ENCODE measurements at places on chromosomes 1 and 21.

DNA sequence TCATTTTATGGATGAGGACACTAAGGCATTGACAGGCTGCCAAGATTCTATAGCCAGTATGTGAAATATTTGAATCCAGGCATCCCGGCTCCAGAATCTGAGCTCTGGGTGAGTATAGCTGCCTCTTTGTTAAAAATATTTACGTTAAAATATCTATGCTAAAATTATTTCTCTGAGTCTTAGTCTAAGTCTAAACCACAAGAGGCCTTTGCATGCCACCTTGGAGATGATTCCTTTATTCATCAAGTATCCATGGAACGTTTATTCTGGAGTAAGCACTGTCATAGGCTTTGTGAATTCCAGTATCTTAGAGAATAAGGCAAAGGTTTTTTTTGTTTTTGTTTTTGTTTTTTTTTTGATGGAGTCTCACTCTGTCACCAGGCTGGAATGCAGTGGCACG is 116.4 kb downstream of the GREM2 start:
- DNase-seq, result no peak

- DNase-seq, result no peak
Measured at GRCh38 chr1:112643080-112643479, 23.4 kb downstream of the CAPZA1 start.

DNA sequence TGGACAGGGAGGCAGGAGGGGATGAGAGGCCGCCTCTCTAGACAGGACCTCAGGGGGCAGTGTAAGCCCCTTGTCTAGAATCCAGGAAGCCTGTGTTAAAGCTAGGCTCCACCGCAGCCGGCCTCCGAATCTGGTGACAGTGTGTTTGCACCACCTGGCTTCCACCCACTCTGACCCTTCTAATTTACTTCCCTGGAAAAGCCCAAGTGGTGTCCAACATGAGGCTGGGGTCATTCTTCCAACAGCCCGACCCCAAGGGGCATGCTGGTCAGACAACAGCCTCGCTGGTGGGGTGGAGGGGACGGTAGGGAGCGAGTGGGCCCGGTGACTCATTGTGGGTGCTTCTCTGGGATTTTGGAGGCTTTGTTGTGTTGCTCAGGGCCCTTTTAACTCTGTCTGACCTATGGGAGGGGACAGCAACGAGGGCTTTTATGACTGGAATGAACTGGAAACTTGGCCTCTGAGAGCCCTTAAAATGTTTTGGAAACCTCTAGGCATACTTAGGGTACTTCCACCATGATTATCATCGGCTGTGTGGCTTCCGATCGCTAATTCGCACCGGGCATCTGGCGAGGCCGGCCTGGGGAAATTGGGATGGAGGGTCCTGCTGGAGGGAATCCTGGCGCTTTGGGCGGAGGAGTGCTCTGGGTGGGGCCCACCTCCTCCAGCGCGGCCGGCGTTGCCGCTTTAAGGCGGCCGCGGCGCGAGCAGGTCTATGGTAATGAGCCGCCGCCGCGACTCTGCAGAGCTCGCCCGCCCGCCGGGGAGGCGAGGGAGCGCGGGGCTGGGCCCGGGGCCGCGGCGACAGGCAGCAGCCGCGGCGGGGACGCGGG is at the start of gene CELSR2:
CELSR2 (plus strand) TSS at position 743 of the 833 bp plus-strand sequence. CDS start 541 bp downstream, outside the sequence.
- DNase-seq, result peak; percentile 60

DNA sequence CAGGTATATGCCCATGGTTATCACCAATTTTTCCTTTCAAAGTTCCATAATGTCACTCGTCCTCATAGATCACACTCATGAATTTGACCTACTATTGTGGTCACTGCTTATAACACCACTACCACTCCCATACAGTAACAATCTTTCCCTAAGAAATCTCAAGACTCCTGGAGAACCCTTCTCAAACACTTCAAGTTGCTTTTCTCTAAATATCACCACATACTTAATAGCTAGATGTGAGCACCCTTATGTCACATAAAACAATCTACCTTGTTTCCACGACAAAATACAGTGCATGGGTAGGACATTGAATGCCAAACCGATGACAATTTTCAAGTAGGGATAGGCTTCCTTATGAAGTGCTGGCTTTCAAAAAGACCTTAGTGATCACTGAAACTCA is 104.5 kb downstream of the LRRC53 start:
- DNase-seq, result no peak

DNA sequence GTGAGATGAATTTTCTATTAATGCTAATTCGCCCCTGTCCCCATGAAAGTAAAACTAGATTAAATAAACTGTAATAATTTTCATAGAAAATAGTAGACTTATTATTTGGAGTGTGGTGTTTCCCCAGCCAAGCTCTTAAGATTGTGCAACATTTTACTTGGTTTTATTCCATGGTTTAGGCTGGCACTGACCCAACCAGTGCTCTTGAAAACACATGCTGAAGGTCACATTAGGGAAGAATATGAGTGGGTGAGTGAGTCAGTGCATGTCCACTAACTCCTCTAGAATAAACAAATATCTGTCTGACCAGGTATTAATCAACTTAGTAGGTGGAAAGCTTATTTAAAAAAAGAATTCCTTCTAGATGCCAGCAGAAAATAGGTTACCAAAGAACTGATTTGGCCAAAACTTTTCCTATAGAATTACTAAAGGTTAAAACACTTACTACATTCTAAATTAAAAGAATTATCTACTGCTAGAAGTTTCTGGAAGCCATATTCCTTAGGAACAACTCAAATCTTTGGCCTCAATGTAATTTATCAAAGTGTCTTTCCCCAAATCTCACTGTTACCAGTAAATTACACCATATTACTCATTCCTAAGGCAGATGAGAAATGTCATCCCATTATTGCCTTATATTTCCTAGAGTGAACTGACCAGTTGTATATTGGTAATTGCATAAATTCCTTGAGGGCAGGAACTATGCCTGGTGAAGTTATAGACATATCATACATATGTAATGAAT is 89.7 kb upstream of the RGS1 start:
- no peak for DNase-seq

DNA sequence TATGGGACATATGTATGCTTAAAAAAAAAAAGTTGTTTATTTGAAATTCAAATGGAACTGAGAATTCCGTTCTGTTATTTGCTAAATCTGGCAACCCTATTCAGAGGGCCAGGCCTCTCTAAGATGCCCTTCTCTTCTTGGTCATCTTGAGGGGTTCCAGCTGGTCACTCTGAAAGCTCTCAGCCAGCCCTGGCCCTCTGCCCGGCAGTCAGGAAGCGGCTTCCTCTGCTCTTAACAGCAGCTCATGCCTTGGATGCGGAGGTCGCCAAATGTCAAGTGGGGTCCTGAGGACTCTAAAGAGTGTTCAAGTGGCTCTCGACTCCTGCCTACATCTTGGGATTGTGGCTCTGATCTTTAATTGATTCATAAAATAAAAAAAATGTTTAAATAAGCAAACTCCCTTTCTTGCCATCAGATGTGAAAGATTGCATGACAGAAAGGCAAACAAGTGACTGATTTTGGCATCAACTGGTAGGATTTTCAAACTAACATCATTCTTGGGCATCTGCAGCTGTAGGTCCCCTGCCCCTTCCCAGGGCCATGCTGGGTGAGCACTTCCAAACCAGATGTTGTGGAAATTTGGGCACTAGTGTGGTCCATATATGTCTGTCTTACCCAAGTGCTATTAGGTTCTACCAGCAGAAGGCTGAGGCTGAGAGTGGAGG is 130.8 kb downstream of the PRDM2 start:
- no peak for DNase-seq

DNA sequence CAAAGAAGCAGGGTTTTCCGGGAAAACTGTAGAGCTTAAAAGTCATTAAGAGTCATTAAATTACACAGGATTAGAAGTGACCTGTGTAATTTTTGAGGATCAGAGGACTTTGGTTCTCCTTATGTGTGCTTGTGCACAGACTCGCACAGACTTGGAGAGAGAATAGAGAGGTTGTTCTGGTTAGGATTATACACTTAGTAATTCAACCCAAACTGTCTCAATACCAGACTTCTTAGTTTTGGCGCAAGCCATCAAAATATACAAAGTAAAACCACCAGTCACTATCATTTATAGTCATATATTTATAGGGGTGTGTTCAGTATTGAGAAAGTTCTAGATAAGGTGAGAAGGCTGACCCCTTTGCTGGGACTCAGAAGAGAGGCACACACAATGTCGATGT is 112.3 kb downstream of the HLX start:
- DNase-seq, result no peak

DNA sequence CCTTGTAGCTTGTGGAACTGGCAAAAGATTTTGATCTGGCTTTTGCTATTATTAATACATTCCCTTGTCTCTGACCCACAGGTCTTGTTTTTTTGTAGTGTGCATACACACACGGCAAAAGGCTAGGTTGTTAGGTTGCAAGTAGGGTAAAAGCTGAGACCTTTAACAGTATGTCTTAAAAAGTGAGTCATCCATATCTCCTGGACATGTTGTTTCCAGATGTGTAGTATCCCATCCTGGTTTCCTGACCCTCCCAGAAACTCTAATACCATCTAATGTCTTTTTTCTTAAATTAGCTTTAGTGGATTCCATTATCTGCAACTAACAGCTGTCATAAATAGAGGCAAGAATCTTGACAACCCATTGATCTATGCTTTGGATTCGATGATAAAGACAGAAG is 14.7 kb downstream of the OVGP1 start:
- no peak for DNase-seq

DNA sequence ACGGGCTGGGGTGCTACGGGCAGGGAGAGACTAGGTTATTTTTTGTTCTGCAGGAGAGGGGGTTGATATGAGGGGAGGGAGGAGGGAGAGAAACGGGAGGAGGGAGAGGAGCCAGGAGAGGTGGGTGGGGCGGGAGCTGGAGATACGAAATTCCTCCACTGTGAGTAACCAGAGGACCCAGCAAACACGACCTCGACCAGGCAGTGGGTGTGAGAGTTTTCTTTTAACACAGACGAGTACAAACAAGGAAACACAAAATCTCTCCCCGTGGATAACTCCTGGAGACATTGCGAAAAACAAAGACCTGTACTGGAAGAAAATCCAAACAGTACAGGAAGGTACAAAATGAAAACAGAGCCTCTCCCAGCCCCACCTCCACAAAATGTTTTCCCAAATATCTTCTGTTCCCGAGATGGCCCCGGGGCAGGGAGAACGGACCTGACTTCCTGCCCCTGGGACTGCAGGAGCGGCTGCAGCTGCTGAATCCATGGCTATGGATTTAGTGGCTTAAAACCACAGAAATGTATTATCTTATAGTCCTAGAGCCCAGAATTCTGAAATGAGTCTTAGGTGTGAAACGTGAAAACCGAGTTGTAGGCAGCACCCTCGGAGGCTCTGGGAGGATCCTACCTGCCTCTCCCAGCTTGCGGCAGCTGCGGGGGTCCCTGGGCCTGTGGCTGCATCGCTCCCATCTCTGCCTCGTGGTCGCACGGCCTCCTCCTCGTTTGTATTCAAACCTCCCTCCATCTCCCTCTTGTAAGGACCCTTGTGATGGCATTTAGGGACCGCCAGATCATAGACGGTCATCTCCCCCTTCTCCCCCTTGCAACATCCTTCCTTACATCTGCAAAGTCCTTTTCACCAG is 82.2 kb downstream of the RIPK4 start:
- DNase-seq, result no peak

DNA sequence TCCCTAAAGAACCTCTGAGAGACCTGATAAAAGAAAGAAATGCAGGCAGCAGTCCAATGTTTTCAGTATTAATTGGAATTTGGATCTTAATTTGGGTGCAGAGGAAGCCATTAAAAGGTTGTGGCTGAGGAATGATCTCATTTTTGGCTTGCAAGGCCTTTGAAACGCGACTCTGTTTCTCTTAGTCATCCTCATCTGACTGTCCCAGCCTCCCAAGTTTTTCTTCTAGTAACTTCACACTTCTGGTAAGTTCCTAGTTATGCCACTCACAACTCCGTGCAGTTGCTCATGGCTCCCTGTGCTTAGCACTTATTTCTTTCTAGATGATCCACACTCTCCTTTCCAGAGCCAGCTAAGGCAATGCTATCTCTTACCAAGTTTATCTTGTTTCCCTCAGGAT is 147.4 kb upstream of the USP24 start:
- DNase-seq, result no peak

- DNase-seq, result no peak
Measured at GRCh38 chr21:32137266-32137665, 141.6 kb downstream of the MIS18A start.

GRCh38 chr1:78210175-78210574 is 164.4 kb downstream of the GIPC2 start:
- no peak for DNase-seq

DNA sequence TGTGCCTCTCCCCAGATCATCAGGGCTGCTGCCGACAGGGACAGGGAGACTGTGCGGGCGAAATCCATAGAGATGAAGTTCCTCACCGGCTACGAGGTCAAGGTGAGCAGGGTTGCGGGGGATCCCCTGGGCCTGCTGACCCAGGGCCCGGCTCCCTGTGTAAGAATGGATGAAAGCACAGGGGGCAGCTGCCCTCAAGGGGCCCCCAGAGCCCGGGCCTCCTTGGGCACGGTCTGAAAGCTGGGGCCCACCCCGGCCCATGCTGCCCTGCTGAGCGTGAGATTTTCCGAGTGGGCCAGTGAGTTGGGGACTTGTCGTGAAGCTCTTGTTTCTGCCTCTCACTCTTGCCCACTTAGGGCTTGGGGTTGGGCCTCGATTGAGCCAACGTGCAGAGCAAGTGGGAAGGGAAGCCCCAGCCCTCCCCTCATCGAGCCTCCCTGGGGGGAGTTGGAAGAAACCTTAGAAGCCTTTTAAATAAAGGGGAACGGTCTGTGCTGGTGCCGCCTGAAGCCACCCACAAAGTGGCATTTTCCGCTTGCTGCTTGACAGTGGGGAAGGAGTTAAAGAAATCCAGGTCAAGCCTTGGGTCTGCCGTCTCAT is 45.2 kb downstream of the COQ8A start:
- no peak for DNase-seq

DNA sequence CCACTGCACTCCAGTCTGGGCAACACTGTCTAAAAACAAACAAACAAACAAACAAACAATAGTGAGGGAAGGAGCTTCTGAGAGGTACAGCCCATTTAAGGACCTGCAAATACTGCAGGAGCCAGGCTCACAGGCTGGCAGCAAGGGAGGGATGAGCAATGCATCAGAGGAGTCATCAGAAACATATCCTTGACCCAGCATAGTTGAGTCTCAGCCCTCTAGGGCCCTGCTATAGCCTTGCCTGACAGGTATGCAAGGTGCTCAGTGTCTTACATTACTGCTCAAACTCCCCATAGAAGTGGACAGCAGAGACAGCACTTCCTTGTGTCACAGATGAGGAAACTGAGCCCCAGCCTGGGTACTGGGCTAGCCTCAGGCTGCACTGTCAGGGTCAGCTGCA is 7.3 kb upstream of the TTC4 start:
- DNase-seq, result no peak

- no peak for DNase-seq
Measured at GRCh38 chr1:112855152-112855828, 100.7 kb downstream of the SLC16A1 start.

All from stimulated activated CD4-positive, alpha-beta T cell treated with anti-CD3 and anti-CD28 coated beads, Interleukin-4, amount 100 ng/mL, for 1 hour (primary cell).